ENCODE measurements at places on chromosomes 6 and 20.
A peak's percentile ranks its signal among the peaks of the same experiment; 100 is the strongest.

- no peak for DNase-seq
Measured at GRCh38 chr6:141963543-141964295, 169.0 kb upstream of the GJE1 start.

DNA sequence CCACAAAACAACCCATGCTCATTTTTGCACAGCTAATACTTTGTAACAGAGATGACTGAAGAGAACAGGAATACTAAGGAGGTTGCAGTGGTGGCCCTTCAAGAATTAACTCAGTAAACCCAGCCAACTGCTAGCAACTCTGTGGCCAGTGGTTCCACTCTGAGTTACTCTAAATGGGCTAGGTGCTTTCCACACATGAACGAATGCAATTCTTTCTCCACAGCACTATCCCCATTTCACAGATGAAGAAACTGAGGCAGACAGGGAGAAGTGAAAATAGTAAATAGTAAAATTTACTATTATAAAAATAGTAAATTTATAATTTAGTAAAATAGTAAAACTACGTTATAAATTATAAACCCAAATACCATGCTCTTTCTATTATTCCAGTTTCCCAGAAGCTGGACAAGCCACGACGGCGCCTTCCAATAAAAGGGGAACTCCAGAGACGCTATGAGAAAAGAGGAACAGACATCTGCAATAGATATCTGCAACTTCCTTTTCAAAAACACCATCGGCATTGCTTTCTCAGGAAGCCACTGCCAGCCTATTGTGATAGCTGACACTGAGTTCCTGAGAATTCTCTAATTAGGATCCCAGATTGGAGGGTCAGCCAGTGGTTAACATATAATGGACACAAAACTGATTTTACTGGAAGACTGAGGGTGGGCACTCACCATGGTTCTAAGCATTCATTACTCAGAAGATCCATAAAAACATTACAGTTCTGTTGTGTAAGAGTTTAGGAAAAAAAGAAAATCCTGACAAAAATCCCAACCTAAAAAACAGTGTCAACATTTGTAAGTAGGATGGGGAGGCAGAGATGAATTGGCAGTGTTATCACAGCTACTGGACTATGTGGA is 16.2 kb downstream of the FKBP1A start:
- DNase-seq, result no peak

- no peak for DNase-seq
Measured at GRCh38 chr20:37796121-37796520, 102.3 kb downstream of the CTNNBL1 start.

- no peak for DNase-seq
Measured at GRCh38 chr20:10800288-10800687, 126.5 kb upstream of the JAG1 start.

DNA sequence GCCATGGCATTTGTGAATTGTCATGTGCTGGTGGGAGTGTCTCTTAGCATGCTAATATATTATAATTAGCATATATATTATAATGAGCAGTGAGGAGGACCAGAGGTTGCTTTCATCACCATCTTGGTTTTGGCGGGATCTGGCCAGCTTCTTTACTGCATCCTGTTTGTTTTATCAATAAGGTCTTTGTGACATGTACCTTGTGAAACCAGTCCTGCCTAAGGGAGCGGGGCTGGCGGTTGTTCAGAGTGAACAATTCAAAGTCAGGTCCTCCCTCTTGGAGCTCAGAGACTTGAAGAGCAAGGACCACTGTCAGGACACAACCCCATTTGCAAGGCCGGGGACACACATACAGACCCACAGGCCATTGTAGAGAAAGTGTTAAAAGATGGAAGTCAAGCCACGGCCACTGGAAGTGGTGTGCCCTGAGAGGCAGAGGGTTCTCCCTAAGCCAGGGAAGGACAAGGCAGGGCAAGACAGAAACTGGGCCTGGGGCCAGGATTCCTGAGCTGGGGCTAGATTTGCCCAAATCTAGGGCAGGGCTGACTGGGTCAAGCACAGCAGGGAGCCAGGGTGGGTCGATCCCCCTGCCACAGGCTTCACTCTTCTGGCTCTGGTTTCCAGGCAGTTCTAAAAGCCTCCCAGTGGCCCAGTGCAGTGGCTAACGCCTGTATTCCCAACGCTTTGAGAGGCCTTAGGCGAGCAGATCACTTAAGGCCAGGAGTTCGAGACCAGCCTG is 14.2 kb downstream of the SLC52A3 start:
- DNase-seq, result no peak

DNA sequence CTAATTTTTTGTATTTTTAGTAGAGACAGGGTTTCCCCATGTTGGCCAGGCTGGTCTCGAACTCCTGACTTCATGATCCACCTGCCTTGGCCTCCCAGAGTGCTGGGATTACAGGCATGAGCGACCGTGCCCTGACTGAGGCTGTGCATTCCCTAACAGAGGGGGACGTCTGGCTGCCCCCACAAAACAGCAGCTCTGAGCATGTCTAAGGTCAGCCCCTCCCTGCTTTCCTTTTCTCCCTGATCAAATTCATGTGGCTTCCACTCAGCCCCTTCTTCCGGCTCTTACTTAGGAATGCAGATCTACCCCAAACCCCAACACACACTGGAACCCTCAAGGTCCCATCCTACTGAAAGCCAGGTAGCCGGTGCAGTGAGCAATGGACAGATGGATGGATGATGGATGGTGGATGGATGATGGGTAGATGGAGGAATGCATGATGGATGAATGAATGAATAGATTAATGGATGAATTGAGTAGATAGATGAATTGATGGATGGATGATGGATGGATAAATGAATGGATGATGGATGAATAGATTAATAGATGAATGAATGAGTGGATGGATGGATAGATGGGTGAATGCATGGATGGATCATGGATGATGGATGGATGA is 91.5 kb upstream of the BHLHE23 start:
- DNase-seq, result no peak

DNA sequence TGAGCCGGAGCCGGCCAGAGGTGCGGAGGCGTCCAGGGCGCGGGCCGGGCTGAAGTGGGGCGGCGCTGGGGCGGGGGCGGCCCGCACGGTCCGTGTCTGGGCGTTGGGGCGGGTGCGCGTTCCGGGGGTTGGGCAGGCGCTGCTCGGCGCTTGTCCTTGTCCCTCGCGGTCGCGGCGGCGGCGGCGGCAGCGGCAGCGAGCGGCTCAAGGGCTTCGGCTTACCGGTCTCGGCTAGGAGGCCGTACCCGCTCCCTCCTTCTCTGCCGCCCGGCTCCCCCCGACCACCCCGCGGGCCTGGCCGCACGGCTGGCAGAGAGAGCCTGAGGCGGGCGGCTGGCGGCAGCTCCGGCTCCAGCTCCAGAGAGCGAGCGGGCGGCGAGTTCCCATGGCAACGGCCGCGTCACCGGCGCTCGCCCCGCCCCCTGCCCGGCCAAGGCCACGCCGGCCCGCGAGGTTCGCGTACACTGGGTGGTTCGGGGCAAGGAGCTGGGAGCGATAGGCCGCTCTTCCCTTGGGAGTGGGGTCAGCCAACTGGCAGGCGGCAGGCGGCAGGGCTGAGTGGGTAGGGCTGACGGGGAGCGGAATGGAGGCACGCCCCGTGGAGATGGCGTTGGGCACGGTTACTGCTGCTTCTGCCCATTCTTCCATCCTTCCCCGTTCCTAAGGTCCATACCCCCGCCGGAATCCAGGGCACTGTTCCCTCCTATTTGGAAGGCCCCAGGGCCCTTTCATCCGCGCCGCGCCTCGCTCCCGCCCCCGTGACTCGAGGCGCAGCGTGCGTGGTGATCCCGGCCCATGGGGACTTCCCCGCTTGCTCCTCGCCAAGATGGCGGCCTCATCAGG is at the start of gene LRRC73:
TSS of gene LRRC73 (minus strand) at position 363 of the 843 bp plus-strand sequence. CDS start 561 bp downstream, outside the sequence.
- DNase-seq, result peak; percentile 71

GRCh38 chr6:32133786-32134185 is 3.7 kb upstream of the FKBPL start:
- DNase-seq, result no peak

DNA sequence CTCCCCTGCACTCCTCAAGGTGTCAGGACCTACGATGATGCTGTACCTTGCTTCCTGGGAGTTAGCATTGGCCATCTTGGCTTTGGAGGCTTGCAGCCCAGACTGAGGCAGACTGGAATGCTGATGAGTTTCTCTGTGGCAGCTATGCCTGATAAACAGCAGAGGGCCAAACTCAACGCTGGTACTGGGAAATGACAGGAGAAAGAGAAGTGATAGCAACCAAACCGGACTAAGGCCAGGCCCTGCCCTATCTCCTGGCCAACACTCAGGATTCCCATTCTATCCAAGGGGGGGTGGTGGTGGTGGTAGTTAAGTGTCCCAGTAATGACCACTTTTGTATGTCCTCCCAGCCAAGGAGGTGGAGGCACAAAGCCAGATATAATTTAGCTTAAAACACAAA is 90.0 kb upstream of the DTNBP1 start:
- no peak for DNase-seq

GRCh38 chr6:130116273-130116672 is 97.9 kb downstream of the L3MBTL3 start:
- DNase-seq, result no peak

- no peak for DNase-seq
Measured at GRCh38 chr20:17787816-17788215, 88.0 kb downstream of the BANF2 start.

DNA sequence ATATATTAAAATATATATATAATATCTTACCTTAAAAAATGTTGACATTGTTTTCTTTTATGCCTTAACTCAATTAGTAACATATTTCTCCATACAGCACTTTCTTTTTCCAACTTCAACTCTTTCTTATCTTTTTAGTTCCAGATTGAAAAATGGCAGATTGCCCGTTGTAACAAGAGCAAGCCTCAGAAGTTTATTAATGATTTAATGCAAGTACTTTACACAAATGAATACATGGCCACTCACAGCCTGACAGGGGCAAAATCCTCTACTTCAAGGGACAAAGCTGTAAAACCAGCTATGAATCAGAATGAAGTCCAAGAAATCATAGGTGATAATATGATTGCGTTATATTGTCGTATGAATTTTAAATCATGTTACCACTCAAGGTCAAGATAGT is 29.4 kb upstream of the KIAA1586 start:
- DNase-seq, result no peak

DNA sequence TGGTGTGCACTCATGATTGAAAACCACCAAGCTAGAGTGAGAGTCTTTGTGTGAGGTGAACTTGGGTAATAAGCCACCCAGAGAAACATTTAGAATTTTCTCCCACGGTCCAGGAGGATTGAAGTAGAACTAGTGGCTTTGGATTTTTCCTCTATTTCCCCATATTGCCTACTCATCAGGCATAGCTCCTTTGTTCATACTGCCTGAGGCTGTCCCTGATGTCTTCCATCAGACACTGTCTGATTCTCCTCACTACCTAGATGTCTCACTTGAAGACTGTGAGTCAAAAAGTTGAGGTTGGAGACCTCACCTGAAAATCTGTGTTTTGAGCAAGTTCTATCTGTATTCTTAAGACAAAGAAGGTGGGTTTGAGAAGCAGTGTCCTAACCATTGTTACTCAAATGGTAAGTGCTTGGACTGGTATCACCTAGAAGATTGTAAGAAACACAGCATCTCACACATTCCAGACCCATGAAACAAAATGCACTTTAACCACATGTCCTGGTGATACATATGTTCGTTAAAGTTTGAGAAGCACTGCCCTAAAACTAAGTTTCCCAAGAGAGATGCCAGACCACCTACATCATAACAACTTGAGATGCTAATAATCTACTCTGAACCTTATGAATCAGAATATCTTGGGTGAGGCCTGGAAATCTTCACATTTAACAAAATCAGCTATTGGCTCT is 523.4 kb upstream of the BTBD3 start:
- no peak for DNase-seq

- no peak for DNase-seq
Measured at GRCh38 chr6:157452096-157452495, 71.1 kb downstream of the ZDHHC14 start.

- no peak for DNase-seq
Measured at GRCh38 chr6:151738960-151739359, 68.5 kb upstream of the ESR1 start.

DNA sequence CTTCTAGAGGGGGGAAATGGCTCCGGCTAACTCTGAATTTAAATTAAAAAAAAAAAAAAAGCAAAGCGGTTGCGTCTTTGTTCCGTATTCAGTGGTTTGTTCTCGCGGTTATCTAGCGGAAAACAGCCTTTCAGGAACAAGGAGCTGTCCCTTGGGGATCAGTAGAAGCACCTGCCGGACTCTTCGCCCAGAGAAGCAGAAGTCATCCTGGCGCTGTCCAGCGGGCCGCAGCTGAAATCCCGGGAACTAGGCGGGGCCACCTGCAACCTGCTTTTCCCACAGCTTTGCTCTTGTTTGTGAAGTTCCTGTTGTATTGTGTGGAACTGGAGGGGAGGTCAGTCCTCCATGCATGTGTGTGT is 43.9 kb upstream of the GJE1 start:
- no peak for DNase-seq

DNA sequence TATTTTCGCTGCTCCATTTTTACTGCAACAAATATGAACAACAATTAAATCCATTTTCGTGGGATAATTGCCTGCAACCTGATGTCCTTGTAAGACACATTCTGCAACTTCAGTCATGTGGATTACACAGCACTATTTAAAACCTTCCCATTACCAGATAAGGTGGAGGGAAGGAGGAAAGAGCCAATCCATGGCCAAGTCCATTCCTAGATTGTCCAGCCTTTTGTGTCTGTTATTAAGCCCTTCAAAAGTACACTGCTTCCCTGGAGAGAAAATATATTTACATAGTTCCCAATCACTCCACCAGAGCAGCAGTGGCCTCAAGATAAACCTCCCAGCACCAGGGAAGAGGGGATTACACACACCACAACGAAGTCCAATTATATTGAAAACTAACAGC is 347.9 kb downstream of the CDH26 start:
- no peak for DNase-seq

DNA sequence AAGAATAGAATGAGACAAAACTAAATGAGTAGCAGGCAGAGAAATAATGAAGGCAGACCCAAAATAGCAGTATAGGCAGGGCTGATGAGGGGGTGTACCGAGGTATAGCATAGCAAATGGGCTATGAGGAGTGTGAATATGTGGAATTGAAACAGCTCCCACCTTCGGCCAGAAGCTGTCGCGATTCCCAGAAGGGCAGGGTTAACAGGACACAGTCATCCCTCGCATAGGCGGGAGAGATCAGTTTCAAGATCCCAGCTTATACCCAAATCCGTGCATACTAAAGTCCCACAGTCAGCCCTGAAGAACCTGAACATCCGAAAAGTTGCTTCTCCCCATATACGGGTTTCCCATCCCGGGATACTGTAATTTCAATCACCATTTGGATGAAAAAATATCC is 82.7 kb downstream of the PTPRK start:
- no peak for DNase-seq

GRCh38 chr6:119148825-119149525 is 70.5 kb upstream of the FAM184A start:
- DNase-seq, result no peak

GRCh38 chr6:10205892-10206291 is 209.0 kb downstream of the TFAP2A start:
- DNase-seq, result no peak

- DNase-seq, result no peak
Measured at GRCh38 chr6:38533064-38533463, 106.7 kb downstream of the BTBD9 start.

DNA sequence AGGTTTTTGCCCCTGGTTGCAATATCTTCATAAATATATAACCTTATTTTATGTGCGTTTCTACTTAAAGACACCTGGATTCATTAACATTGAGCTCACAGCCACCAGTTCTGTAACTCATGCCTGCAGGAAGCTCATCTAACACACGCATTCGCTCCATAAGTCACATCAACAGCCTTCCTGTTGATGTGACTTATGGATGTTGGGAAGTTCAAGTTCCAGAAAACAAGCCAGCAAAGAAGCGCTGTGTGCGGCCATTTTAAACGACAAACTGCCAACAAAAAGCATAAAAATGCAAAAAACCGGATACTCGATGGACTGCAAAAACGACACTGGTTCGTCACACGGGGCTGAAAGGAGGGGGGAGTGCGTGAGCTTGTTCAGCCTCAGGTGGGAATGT is 77.9 kb upstream of the NFATC2 start:
- no peak for DNase-seq

All from naive thymus-derived CD8-positive, alpha-beta T cell (primary cell).